T-helper 17 cell (primary cell): ENCODE measurements at places on chromosomes 4 and X. TPM values are rescaled to one million over a fixed set of nuclear protein-coding genes. Genes with fewer than 3 reads are reported as not detected.

DNA sequence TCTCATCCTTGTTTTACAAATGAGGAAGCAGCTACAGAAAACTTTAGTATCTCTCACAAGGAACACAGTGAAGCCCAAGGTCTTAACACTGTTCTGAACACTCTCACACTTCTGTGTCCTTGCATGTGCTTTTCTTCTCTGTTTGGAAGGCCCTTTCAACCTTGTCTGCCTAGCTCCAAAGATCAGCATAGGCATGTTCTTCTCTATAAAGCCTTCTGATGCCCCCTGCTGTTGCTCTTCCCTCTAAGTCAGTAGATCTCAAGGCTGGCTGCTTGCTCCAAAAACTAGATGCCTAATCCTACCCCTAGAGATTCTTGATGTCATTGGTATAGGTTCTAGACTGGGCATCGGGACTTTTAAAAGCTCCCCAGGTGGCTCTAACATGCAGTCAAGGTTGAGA is 5.9 kb downstream of the APOO start:
- H3K4me1 ChIP-seq = peaks cover 2% of the 10 kb centered on the region
- peak; percentile 14 for DNase-seq
- H3K27ac ChIP-seq = no peak overlapping the region
- no peaks in the 10 kb centered on the region for H3K27me3 ChIP-seq
- H3K4me3 ChIP-seq = no peak overlapping the region
- H3K36me3 ChIP-seq = no peaks in the 10 kb centered on the region

DNA sequence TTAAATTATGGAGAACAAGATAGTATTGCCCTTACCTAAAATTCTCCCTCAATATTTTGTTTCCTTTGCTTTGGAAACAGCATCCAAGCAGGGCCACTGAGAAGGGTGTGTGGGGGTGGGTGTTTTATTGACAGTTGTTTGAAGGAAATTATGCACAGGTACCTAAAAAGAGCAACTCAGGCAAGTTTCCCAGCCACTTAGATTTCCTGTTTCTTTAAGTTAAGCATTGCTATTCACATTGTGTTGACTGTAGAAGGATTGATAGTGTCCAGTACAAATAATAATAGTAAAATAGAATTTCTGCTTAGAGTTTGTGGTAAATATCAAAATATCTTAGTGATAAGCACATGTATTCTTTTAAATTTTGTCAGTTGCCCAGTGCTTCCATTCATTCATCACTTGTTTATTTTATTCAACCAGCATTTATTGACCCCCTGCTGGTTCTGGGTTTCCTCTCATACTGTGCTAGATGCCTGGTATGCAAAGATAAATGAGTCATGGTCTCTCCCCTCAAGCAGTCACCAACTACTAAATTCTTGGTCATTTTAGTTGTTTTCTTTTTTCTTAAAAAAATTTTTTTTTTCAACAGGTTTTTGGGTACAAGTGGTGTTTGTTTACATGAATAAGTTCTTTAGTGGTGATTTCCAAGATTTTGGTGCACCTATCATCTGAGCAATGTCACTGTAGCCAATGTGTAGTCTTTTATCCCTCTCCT is 50.0 kb downstream of the GALNT7 start:
- DNase-seq = no peak
- no peak overlapping the region for H3K4me3 ChIP-seq
- no peaks in the 10 kb centered on the region for H3K36me3 ChIP-seq
- peaks cover 23% of the 10 kb centered on the region for H3K4me1 ChIP-seq
- no peak overlapping the region for H3K27ac ChIP-seq

DNA sequence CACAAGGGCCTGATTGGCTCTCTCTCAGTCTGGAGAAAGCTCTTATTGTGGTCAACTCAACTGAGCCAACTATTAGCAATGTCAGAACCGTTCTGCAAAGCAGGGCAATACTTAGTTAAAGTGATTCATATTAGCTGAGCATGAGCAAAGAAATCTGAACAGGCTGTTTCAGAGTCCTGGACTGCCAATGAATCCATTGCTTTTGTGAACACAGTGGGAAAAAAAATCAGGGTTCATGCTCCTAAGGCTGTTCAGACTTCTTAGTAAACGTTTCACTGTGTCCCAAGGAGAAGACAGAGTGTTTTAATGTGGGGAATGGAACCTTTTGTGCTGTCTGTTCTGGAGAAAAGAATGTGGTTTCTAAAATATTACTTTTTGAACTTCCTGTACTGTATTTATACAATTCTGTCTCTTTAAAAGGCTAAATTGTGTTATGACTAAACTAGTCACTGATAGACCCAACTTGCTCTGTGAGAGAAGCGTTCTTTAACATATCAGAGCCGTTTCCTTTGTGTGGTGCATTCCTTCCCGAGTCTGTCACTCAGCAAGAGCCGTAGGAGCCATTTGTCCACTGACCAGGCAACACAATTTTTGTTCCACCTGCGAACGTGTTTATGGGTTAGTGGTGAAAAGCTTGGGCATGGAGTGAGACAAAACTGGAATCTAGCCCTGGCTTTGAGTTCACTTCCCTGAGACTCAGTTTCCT is 366.1 kb downstream of the FBXO8 start:
- DNase-seq = no peak
- H3K4me1 ChIP-seq = no peaks in the 10 kb centered on the region
- H3K36me3 ChIP-seq = no peaks in the 10 kb centered on the region
- H3K27me3 ChIP-seq = no peaks in the 10 kb centered on the region
- H3K4me3 ChIP-seq = no peak overlapping the region
- no peak overlapping the region for H3K27ac ChIP-seq

DNA sequence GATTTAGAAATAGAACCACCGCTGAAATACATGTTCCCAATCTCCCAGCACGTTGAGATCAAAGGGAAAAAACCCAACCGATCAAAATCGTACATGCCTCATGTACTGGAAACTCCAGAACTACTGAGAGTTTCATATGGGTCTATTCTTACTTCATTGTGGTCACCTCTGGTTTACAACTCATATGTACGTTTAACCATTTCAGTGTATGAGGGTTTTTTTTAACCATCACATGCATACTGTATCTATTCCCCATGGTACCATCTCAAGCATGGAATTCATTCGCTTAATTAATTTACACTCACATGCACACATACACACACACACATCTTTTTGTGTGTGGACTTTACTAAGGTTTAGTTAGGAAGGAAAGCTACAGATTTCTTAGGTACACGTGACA is 46.0 kb upstream of the CLNK start:
- no peaks in the 10 kb centered on the region for H3K36me3 ChIP-seq
- no peak for DNase-seq
- H3K4me3 ChIP-seq = no peak overlapping the region
- no peak overlapping the region for H3K27ac ChIP-seq
- peaks cover 6% of the 10 kb centered on the region for H3K27me3 ChIP-seq
- H3K4me1 ChIP-seq = peaks cover 3% of the 10 kb centered on the region

DNA sequence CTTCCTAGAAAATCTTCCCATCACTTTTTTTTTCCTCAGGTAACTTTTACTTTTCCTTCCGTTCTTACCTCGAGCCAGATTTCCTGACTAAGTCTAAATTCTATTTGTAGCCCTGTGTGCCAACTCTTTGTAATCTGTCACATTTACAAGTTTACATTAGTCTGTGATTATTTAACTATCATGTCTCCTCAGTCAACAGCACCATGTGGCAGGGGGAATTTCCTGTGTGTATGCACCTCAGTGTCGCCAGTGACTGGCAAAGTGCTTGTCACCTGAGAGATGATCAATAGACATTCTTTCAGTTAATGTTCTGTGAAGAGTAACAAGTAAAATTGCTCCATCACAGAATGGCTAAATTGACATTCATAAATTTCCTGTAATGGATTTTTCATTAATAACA is 468.5 kb downstream of the PDGFC start:
- no peaks in the 10 kb centered on the region for H3K36me3 ChIP-seq
- no peaks in the 10 kb centered on the region for H3K27me3 ChIP-seq
- H3K4me3 ChIP-seq = no peak overlapping the region
- H3K27ac ChIP-seq = no peak overlapping the region
- no peak for DNase-seq

DNA sequence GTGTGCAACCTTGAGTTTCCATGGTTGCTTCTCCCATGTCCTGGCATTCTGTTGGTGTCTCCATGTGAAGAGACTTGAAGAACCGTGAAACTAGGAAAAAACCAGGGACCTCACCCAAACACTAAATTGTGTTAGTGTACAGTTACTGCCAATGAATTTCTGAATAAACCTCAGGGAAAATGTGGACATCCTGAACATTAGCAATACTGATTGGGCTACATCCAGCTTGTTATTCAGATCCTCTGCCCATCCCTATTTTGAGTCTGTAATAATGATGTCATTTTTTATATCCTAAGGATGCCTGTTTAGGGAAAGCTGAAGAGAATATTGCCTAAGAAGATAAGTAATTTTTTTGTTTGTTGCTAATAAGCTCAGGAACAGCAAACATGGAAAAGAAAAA is 262.7 kb downstream of the TMA16 start:
- no peak overlapping the region for H3K27ac ChIP-seq
- peaks cover 6% of the 10 kb centered on the region for H3K27me3 ChIP-seq
- DNase-seq = no peak
- H3K4me3 ChIP-seq = no peak overlapping the region
- no peaks in the 10 kb centered on the region for H3K36me3 ChIP-seq
- H3K4me1 ChIP-seq = peaks cover 3% of the 10 kb centered on the region

DNA sequence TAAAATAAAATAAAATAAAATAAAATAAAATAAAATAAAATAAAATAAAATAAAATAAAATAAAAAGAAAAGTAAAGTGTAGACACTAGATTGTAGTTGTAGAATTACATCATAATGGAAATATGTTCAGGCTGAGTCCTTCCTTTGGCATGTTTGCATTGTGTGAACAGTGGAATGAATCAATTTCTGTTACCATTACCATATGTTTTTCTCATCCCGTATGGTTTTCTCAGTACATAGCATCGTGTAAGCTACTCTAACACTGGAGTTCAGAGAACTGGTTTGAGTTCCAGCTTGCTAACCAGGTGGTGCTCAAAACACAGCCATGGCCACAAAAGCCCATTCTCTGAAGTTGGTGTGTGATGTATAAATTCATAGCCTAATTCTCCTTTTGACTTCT is 45.9 kb downstream of the USP11 start:
- no peak overlapping the region for H3K27ac ChIP-seq
- no peaks in the 10 kb centered on the region for H3K4me1 ChIP-seq
- no peaks in the 10 kb centered on the region for H3K36me3 ChIP-seq
- no peak overlapping the region for H3K4me3 ChIP-seq

GRCh38 chr4:142741995-142742394 is 104.1 kb downstream of the INPP4B start:
- peaks cover 2% of the 10 kb centered on the region for H3K36me3 ChIP-seq
- H3K27ac ChIP-seq = no peak overlapping the region
- no peak overlapping the region for H3K4me3 ChIP-seq
- no peaks in the 10 kb centered on the region for H3K4me1 ChIP-seq

DNA sequence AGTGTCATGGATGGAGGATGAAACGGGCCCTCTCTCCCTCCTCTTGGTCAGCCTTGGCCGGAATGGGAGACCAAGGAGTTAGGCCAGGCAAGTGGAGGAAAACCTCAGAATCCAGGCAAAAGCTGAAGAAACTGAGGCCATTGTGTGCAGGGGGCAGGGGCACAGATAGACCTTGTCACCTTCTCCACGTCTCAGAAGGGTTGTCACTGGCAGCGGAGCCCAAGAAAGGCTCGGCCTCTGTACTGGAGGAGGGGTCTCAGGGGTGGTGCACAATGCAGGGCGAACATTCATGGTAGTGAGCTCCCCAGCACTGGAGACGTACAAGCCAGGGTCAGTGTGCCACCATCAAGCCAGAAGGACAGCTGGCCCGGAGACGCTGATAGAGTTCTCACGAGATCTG is 139.5 kb downstream of the CPZ start:
- H3K36me3 ChIP-seq = no peaks in the 10 kb centered on the region
- no peak for DNase-seq
- H3K27me3 ChIP-seq = peaks cover 9% of the 10 kb centered on the region
- H3K4me1 ChIP-seq = no peaks in the 10 kb centered on the region
- H3K27ac ChIP-seq = no peak overlapping the region

- peaks cover 4% of the 10 kb centered on the region for H3K36me3 ChIP-seq
- peaks cover 6% of the 10 kb centered on the region for H3K4me1 ChIP-seq
- peaks cover 55% of the 10 kb centered on the region for H3K27me3 ChIP-seq
- H3K27ac ChIP-seq = no peak overlapping the region
Observed at GRCh38 chr4:1416948-1417260, 10.7 kb upstream of the NKX1-1 start.

- no peaks in the 10 kb centered on the region for H3K27me3 ChIP-seq
- no peak for DNase-seq
- H3K4me3 ChIP-seq = no peak overlapping the region
- H3K36me3 ChIP-seq = peaks cover 5% of the 10 kb centered on the region
Observed at GRCh38 chr4:113474017-113474416, 287.5 kb downstream of the CAMK2D start.

DNA sequence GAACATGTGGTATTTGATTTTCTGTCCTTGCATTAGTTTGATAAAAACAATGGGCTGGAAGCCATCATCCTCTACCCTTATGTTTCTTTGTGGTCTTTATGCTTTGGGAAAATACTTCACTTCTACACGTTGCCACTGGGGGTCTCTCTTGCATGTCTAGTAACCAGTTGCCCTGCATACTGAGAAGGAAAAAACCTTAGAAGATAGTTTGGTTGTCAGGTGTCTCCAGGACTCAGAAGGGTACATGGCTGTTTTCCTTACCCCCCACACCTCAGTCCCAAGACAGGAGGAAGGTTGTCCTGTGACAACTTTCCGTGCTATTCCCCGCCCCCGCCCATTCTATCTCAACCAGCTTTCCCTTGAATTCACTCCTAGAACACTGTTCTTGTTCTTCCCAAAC is 62.1 kb upstream of the LANCL3 start:
- peaks cover 15% of the 10 kb centered on the region for H3K27me3 ChIP-seq
- no peaks in the 10 kb centered on the region for H3K4me1 ChIP-seq
- H3K27ac ChIP-seq = no peak overlapping the region
- no peaks in the 10 kb centered on the region for H3K36me3 ChIP-seq

DNA sequence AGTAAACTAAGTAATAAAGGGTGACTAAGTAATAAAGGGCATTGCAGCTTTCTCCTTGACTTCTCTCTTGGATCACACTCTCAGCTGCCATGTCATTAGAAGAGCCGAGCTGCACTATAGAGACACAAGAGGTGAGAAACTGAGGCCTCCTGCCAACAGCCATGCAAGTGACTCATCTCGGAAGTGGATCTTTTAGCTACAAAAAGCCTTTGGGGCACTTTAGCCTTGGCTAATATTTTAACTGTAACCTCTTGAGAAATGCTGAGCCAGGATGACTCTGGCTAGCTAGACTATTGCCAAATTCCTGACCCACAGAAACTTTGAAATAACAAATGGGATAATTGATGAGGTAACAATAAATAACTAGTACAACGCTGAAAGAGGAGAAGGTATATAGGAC is 1.5 kb upstream of the NEIL3 start:
- DNase-seq = no peak
- H3K27ac ChIP-seq = peak overlapping the region; percentile 82
- peaks cover 10% of the 10 kb centered on the region for H3K4me1 ChIP-seq
- peaks cover 4% of the 10 kb centered on the region for H3K27me3 ChIP-seq
- H3K4me3 ChIP-seq = no peak overlapping the region
- peaks cover 2% of the 10 kb centered on the region for H3K36me3 ChIP-seq

Gene DMRTC1
- 1.8 TPM for total RNA-seq

Gene ABCD1
- total RNA-seq = 17.7 TPM

Gene ZNF518B
- 24.2 TPM for total RNA-seq

Gene PCDH7
- not detected for total RNA-seq

Gene ATG4A
- total RNA-seq = 8.3 TPM

Gene OPRPN
- not detected for total RNA-seq

Gene AKAP4
- not detected for total RNA-seq

Gene UFSP2
- total RNA-seq = 16.8 TPM
